ENCODE measurements at places on chromosomes 13 and 19. TPM values are rescaled to one million over a fixed set of nuclear protein-coding genes. Genes with fewer than 3 reads are reported as not detected.

DNA sequence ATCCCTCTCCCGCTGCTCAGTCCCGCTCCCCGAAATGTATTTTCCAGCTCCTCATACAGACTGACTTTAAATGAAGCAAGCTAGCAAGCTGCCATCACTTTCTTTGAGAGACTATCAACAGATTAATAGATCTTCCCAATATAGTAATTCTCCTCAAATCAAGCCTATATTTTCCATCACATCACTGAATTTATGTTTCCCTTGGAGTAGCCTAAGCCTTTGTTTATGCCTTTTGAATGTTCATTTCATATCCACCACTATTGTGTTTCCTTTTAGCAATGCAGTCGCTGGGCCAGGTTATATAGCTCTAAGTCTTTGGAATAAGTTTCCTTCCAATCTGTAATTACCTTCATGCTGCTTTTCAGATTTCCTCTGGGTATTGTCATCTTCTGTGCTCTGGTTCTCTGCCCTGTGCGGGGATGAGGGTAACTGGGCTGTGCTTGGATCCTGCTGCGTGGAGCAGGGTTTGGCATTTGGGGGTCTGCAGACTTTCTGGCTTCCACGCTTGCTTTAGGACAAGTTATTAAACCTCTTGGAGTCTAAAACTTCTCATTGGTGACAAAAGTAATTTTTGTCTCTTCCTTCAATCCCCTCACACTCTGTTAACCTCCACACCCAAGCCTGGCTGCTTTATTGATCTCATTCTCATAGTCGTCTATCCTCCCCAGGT lies 256.9 kb downstream of the DLEU7 start:
- no peak for DNase-seq

GRCh38 chr19:18415178-18415867 lies 3.9 kb upstream of the SSBP4 start:
- DNase-seq = peak; percentile 91

DNA sequence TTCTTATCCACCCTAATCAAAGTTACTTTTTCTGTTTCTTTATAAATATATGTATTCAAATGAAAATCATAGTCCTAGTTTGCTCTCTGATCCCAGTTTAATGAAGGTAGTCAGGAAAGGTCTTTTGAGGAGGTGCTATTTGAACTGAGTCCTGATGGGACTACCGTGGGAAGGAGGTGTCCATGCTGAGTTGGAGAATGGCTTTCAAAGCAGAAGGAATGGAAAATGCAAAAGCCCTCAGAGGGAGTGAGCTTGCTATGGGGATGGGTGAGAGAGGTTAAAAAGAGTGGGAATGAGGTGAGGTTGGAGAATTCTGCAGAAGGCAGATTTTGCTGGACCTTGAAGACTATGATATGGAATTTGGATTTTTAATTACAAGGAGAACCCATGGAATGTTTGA lies 193.6 kb downstream of the GPC6 start:
- no peak for DNase-seq

DNA sequence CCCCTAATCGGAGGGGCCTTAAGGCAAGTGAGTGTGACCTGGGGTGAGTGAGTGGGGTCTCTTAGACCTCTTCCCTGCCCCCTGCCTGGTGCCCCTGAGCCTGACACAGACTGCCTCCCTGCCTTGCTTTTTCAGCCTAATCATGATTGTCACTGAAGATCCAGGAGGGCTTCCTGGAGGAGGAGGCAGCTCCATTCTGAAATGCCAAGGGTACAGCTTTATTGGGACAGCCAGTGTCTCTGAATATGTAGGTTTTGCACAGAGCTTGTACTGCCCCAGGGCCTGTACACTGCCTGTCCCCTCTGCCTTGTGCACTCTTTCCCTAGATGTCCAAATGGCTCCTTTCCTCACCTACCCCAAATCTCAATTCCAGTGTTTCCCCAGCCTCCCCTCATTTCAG lies 26.1 kb upstream of the SEMA6B start:
- DNase-seq = no peak

DMPK gene
- 43.3 TPM for total RNA-seq

GRCh38 chr19:30701178-30701577 lies 329.0 kb downstream of the ZNF536 start:
- no peak for DNase-seq

PDE4C gene
- total RNA-seq = 3.3 TPM

- no peak for DNase-seq
These were observed 31.7 kb upstream of the FXYD3 start for GRCh38 chr19:35083691-35084508.

PSG1 gene
- not detected for total RNA-seq

DNA sequence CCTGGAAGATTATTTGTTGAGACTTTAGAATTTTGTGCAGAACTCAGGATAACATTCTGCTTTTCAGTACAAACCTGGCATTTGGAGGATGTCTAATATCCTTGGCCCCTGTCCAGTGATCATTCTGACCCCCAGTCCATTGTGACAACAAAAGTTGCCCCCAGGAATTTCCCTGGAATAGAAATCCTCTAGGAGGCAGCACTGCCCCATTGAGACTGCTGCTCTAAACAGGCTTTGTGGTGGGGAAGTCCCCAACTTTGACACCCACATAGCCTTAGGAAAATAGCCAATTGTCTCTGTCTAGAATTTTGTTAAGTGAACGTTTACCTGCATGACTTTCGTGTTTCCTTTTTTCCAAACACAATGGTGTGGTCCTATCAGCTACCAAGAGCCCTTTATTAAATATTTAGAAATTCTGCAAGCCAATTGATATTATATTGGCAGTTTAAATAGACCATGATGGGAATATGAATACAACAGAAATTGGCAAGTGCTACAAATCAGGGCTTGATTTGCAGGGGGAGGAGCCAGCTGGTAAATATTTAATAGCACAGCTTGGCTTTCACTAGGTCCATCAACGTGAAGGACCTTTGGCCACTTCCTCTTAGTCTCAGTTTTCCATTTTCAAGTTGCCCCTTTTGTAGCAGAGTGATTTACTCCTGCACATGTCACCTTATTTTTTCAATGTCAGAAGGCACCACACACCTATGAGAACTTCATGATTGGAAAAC lies 451.7 kb downstream of the EFNB2 start:
- no peak for DNase-seq

PCDH9 gene
- 1.2 TPM for total RNA-seq

TPTE2 gene
- total RNA-seq = 0.43 TPM

ZFR2 gene
- total RNA-seq = not detected

- DNase-seq = peak; percentile 81
These were observed 4.6 kb upstream of the BST2 start for GRCh38 chr19:17409990-17410389.

- DNase-seq = no peak
These were observed 36.6 kb downstream of the FOXO1 start for GRCh38 chr13:40629678-40630384.

- DNase-seq = no peak
These were observed 110.8 kb downstream of the STOML3 start for GRCh38 chr13:38879786-38880185.

N4BP2L1 gene
- 7.4 TPM for total RNA-seq

DNA sequence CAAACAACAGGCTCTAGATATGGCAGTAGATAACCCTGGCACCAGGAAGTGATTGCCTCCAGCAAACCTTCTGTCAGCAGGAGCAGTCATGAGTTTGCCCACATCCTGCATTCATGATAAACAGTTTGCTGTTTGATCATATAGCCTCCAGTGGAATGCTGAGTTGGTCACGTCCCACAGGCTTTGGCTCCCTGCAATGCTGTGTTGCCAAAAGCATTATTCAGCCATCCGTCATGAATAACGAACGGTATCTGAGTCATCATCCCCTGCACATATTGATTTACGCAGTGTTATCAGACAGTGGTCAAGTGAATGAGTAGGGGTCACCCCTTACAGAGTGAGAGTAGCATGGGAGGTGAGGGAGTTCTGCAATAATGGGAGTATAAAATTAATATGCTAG lies 21.9 kb upstream of the ZNF432 start:
- no peak for DNase-seq

DNA sequence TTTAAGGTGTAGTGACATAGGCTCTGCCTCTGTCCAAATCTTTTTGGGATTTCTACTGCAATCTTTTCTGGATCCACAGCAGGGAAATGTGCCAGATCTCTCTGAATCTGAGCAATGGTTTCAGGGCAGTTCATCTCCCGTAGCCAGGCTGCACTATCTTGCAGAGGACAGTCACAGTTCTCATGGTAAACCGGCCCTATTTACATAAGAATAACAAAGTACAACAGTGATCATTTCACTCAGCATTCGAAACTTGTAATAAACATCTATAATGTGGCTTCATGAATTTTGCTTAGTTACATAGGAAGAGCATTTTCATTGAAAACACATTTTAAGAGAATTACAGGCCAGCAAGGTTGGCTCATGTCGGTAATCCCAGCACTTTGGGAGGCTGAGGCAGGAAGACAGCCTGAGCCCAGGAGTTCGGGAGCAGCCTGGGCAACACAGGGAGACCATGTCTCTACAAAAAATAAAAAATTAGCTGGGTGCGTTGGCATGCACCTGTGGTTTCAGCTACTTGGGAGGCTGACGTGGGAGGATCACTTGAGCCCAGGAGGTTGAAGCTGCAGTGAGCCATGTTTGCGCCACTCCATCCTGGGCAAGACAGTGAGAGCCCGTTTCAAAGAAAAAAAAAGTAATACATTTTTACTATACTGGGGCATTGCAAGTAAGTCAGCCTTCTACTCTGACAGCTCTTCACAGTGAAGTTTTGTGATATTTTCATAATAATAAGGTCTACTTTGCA lies 5.0 kb downstream of the POGLUT2 start:
- DNase-seq = no peak

DNA sequence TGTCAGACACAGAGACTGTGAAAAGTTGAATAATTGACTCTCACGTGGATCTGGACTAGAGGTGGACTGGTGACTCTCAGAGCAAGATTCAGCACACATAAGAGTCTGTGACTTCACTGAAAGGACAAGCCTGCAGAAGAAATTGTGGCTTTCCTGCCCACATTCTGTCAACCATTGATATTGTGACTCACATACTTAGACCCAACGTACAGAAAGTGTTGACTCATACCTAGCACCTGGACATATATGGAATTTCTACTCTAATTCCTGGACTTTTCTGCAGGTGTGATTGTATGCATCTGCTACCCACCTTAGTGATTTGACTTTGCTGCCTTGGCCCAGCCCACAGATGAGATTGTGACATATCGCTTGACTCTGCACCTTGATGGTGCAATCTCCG lies 15.6 kb upstream of the ZNF730 start:
- DNase-seq = no peak

GJB2 gene
- not detected for total RNA-seq

DNA sequence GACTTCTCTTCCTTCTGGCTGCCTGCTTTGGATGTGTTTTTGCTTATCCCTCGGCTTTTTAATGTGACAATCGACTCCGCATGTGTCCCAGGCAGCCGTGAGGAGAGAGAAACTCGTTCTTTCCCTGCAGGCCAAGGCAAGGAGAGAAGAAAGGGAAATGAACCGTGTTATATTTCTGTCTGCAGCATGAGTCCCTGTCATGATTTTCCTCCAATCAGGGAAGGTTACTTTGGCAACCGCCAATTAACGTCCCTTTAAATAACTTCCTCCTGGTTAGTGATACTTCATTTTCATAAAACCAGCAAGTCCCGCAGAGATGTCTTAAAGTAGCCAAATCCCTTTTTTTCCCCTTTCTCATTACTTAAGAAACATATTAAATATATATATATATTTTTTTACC lies 42.6 kb downstream of the RFC3 start:
- DNase-seq = no peak

UQCRFS1 gene
- 20.2 TPM for total RNA-seq

HOMER3 gene
- total RNA-seq = 4.4 TPM

FGF9 gene
- total RNA-seq = 0.51 TPM

GRCh38 chr13:61136093-61136492 lies 279.6 kb downstream of the PCDH20 start:
- DNase-seq = no peak

DNA sequence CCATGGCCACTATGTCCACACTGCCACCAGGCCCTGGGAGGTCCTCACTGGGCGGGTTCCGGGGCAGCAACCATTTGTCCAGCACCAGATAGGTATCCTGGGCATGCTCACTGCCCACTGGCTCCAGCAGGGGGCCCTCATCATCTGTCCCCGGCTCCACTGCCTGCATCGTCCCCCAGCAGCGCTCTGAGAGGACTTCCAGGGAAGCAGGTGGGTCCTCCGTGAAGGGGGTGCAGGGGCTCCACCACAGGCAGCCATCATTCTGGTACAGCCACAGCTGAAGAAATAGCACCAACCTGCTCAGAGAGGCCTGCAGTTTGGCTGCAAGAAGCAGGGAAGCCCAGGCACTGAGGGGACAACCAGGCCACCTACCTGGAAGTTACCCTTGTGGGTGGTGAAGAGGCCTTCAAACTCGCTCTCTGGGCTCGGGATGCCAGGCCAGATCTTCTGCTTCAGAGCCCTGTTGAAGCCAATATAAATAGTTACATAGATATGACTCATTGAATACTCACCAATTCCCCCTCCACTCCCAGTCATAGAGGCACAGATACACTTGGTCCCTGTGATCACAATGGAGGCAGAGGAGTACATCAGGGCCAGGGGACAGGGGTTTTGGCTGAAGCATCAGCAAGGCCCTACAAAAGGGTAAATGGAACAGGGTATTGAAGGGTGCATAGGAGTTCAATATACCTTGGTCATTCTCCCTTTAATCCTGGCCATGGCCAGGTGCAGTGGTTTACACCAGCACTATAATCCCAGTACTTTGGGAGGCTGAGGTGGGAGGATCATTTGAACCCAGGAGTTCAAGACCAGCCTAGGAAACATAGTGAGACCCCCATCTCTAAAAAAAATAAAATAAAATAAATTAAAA lies 4.1 kb downstream of the SWSAP1 start:
- no peak for DNase-seq

GRCh38 chr13:46367617-46368327 lies 19.3 kb downstream of the RUBCNL start:
- DNase-seq = no peak

- DNase-seq = no peak
These were observed 290.4 kb downstream of the TEX29 start for GRCh38 chr13:111610879-111611278.

DNA sequence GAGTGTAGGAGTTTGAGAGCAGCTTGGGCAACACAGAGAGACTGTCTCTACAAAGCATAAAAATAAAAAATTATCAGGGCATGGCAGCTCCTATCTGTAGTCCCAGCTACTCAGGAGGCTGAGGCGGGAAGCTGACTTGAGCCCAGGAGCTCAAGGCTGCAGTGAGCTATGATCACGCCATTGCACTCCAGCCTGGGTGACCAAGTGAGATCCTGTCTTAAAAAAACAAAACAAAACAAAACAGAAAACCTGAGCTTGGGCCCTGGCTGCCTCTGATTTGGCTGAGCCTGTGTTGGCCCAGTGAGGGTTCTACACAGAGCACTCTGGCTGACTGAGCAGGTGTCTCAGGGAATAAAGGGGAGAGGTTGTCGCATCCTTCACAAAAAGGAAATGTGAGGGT lies 8.0 kb downstream of the SLC7A9 start:
- no peak for DNase-seq

DNA sequence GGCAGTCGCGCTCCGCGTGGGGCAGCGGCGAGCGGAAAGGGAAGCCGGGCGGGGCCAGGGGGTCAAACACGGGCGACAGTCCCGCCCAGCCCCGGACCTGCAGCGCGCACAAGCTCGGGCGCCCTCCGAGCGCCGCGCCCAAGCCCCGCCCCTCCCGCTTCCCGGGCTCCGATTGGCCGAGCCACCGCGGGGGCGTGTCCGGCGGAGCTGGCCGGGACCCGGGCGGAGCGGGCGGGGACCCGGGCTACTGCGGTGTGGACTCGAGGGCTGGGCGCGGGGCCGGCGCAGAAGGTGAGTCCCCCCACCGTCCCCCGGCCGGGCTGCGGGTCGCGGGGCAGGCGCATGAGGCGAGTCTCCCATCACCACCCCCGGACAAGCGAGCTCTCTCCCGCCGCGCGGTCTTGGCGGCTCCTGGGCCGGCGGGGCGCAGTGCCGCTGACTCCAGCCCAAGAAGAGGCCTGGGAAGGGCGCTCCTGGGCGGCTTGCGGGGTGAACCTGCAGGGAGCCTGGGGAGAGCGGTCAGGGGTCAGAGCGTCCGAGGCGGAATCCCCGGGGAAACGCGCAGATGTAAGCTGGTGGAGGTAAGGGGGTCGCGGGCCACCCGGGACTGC lies at the start of gene PLEKHF1:
Gene PLEKHF1, plus strand, starts transcription at position 247 of the 611 bp plus-strand sequence. CDS start 8,379 bp downstream, outside the sequence.
- DNase-seq = peak; percentile 93
